ENCODE measurements at places on chromosomes 5 and 9.

DNA sequence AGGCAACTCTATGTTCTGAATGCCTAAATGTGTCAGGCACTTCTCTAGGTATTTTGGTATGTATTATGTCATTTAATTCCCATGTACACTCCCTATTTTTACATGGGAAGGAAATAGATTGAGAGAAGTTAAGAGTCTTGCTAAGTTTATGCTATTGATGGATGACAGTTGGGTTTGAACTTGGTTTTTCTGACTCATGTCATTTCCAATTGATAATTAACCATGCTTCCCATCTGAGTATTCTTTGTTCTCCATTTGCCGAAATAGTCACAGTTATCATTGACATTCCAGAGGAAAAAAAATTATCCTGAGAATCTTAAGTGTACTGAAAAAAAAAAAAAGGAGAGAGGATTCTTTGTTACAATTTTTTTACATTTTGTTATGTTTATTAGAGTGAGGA, 23.1 kb upstream of the DMRTA1 start:
- no peak for DNase-seq

DNA sequence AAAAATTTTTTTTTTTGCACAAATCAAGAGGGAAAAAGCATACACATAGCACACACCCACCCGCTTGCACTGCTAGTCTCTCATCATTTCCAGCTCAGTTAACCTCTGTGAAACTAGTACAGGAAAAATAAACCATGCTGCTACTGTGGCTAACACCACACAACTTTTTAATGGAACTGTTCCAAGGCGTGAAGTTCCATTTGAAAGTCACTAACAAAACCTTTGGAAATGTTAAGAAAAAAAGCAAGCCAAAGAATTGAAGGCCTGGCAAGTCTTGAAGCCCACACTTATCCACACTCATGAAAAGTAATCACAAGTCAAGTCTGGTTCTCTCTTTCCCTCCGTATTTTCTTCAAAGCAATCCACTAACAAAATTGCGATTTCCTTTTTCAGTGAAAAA, 116.3 kb downstream of the FANCC start:
- DNase-seq = no peak

DNA sequence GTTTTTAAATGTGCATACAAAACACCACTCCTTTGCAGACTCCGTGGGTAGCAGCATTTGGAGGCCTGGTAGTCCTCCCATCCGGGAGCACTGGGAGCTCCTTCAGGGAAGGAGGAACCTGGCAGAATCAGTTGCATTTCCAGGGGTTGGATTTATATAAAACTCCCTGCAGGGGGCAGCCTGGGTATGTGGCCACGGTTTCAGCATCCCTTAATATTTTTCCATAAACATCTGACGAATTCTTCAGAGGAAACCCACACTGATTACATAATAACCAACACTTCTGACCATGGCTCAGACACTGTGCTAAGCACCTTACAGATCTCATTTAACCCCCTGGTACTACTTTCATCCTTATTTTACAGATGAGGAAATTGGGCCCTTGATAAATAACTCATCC, 6.1 kb upstream of the AFAP1L1 start:
- DNase-seq = no peak

GRCh38 chr9:106632621-106633020, 230.3 kb upstream of the ZNF462 start:
- DNase-seq = no peak

GRCh38 chr5:83595217-83595616, 123.7 kb downstream of the VCAN start:
- DNase-seq = no peak

DNA sequence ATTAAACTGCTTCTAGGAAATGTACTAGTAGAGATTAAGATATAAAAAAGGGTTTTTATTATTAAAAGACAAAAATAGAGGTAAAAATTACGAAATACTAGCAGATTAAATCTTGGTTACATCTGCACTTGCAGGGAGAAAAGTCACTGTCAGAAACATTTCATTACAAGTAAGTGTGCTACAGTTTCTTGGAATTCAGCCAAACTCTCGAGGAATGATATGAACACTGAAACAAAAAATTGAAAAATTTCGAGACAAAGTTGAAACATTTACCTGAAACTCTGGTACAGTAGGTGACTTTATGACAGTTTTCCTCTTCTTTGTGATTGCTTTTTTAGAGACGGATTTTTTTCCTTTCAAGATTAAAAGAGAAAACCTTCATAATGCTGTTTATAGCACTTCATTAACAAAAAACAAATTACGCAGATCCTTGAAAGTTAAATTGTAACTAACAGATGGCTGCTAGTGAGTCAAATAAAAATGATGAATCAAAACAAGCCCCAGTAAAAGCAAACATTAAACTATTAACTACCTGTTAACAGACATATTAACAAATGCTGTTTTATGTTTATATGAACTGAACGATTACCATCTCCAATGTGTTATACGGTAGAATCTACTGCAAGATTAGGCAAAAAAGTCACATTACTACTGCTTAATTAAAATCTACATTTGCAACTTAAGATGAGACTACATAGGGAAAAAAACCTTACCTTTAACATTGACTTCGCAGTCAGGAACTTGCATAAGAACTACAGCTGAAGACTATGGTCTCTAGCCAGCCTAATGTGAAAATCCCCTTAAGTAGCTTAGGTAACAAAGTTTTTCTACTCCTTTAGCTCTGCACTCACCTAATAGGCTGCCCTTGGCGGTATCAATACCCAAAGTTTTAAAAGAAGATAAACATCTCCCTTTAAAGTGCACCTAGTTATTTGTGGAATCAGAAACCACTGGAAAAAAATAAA, 61.4 kb downstream of the RANBP6 start:
- DNase-seq = no peak

DNA sequence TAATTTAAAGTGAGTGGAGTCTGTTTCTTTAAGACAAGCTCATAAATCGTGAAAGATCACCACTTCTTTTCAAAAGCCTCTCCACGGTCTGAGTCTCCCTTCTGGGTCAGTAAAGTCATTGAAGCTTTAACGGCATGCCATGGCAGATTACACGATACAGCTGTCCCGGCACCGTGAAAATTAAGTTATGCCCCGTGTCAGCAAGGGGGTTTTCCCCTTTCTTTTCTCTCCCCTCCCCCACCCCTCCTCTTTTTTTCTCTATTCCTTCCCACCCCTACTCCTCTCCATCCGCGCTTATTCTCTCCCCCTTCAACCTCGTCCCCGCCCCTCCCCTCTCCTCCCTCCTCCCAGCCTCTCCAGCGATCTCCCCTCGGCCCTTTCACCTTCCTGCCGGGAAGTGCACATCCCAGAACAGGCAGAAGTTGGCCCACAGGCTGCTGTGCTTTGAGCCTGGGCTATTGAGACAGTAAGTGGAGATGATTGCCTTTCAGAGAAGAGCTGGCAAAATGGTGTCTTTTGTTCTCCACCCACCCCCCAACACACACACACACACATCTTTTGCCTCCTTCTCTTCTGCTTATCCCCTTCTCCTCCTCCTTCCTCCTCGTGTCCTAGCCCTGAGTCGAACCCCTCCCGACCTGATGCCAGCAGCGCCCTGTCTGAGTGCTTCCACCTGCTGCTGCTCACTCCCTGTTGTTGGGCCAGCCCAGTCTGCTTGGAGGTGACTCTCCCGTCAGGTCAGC, 44.1 kb downstream of the GAS1 start:
- no peak for DNase-seq

DNA sequence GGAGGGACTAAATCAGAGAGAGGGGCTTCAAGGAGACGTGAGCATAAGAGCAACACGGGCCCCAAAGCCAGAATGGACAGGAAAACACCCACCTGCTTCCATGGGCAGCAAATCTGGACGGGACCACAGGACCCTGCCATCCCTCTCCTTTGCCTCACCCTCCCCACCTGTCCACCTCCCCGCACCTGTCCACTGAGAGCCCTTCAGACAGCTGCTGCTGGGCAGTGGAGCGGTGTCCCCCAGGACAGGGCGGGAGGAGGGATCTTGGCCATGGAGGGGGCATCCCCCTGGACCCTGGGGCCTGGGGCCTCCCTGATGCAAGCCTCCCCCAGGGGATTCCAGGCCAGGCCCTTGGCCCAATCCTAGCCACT, 2.6 kb downstream of the CCDC183 start:
- DNase-seq = no peak

DNA sequence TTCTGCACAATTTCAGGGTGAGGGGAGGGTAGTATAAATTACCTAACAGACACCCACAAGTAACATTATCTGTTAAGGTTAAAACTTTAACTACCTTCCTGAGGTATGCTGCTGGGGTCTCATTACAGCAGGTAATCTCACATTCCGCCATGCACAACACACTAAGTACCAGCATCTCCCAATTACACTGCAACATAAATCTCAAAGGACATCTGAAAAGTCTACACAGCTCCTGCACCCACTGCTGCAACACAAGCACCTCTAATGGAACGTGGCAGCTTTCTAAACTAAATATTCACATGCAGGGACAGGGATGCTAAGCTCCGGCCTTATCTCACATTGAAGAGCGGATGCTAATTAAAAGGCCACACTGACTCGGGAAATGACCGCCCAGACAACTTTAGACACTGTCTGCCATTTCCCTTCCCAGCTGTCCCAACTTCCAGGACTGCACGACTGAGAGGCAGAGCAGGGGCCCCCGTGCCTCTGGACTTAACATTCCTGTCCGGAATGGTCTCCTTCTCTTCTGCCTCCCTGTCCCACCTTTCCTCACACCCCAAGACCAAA, 45.9 kb downstream of the PSMB7 start:
- DNase-seq = no peak

- no peak for DNase-seq
Measured at GRCh38 chr9:134195558-134195957, 31.2 kb upstream of the RNU6ATAC start.

DNA sequence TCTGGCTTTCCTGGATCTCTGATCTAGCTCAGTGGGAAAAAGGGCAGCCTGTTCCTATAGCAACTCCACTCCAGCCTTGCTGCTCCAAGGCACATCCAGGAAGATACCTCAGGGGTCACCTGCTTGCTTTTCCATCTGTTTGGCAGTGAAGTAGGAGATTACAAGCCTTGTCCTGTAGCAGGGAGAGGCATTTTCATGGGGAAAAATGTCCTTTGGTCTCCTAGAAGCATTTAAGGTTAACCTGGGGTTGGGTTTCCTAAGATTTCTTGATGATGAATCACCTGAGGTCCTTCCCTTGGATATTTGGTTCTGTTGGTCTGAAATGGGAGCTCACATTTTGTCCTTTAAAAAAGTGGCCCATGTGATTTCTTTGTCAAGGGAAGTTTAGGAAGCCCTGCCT, 1.5 kb upstream of the TMEM174 start:
- DNase-seq = no peak

GRCh38 chr5:117102591-117102990, 528.0 kb upstream of the SEMA6A start:
- DNase-seq = no peak

GRCh38 chr9:121820286-121821005, 169.0 kb downstream of the DAB2IP start:
- no peak for DNase-seq

DNA sequence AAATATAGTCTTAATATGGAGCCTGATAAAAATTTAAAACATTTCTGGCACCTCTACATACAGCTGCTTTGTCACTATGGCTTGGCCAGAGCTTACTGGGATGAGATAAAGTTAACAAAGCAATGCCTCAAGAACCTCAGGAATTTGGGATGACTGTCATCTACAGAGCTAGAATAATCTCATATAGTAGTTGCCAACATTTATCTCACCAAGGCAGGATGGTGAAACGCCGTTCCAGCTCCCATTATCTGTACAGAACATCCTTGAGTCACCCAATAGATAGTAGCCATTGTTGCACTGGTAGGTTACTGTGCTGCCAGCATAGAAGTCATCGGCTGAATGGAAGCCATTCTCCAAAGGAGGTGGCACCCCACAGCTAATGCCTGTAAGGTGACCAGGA, 94.6 kb upstream of the TXNDC8 start:
- DNase-seq = no peak

DNA sequence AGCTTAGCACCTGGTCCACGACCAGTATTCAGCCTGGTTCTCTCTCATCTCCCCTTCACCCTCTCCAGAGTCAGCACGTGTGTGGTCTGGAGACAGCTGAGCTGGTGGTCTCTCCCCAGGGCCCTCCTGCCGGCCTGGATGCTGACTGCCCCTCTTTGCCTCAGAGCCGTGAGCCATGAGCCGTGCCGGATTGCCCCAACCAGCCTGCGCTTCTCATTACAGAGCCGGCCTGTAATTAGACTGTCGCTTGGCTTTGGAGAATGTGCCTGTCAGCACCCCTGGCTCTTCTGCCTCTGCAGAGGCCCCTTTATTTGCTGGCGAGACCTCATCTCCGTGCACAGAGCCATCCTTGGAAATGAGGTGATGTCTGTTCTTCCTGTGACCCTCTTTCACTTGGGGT, 118.7 kb upstream of the BOD1 start:
- no peak for DNase-seq

- no peak for DNase-seq
Measured at GRCh38 chr5:127203818-127204217, 86.8 kb upstream of the MEGF10 start.

DNA sequence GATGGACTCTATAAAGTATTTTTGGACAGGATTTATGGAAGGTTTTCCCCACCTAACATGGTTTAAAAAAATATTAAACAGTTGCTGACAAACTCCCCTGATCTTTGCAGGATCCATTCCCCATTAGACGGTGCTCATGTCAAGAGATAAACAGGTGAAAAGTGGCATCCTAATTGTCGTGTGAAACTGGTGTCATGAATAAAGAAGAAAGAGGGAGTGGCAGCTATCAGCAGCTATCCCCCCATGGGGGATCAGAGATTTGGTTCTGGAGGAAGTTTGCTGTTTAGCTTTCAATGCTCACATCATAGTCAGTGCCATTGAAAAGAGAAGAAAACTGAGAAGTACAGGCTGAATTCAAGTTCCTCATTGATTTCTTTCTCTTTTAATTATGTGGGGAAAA, 329.3 kb upstream of the BRINP1 start:
- DNase-seq = no peak

- DNase-seq = peak; percentile 65
Measured at GRCh38 chr9:129175825-129176633, 2.0 kb downstream of the IER5L start.

DNA sequence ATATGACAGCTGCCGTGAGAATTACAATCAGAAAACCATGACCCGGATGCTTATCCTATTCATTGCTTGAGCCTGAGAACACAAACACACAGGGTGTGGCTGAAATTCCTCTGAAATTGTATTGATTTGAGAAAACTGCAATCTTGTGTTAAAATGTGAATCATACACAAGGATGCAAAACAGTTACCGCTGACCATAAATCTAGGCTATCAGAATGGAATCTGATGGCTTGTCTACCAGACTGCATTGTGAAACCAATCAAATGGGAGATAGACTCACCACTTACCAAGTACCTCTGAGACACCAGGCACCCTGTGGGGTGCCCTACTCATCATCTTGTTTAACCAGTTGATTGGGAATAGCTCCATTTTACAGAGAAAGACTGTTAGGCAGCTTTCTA, 188.7 kb upstream of the MSX2 start:
- DNase-seq = no peak

All from stimulated activated naive CD8-positive, alpha-beta T cell treated with anti-CD3 and anti-CD28 coated beads, Interleukin-15, Interleukin-2, amounts not matched to agents 100 U/mL and 50 U/mL, for 24 hours (primary cell).